ENCODE measurements at places on chromosomes 4 and X.

GRCh38 chr4:119053997-119054396, 81.6 kb upstream of the MYOZ2 start:
- H3K4me1 ChIP-seq, result no peaks in the 10 kb centered on the region
- no peak overlapping the region for H3K4me3 ChIP-seq
- H3K27ac ChIP-seq, result no peak overlapping the region
- H3K36me3 ChIP-seq, result no peaks in the 10 kb centered on the region
- DNase-seq, result no peak

GRCh38 chr4:90190525-90190924, 63.3 kb downstream of the CCSER1 start:
- no peaks in the 10 kb centered on the region for H3K27me3 ChIP-seq
- no peak for DNase-seq
- H3K36me3 ChIP-seq, result no peaks in the 10 kb centered on the region

DNA sequence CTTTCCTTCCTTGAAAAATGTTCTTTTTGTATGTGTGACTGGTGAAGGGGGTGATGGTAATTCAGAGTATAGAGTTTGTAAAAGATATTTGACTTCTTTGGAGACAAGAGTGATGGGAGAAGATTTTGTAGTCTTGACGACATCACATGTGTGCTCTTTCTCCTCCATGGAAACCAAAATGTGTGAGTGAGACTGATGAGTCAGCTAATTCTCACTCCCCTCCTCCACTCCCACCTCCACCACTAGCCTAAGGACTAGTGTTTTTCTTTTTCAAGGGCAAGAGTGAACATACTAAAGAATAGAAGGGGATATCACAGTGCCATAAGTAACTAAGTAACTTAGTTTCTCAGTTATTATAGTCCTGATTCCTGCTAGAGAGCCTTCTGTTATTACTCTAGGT, 14.0 kb upstream of the DGKK start:
- H3K27me3 ChIP-seq, result no peaks in the 10 kb centered on the region
- no peaks in the 10 kb centered on the region for H3K4me1 ChIP-seq
- H3K4me3 ChIP-seq, result no peak overlapping the region

- no peak overlapping the region for H3K4me3 ChIP-seq
- H3K27ac ChIP-seq, result no peak overlapping the region
- H3K36me3 ChIP-seq, result no peaks in the 10 kb centered on the region
- no peak for DNase-seq
- H3K27me3 ChIP-seq, result no peaks in the 10 kb centered on the region
These were observed 205.5 kb downstream of the MID1 start for GRCh38 chrX:10414862-10415261.

DNA sequence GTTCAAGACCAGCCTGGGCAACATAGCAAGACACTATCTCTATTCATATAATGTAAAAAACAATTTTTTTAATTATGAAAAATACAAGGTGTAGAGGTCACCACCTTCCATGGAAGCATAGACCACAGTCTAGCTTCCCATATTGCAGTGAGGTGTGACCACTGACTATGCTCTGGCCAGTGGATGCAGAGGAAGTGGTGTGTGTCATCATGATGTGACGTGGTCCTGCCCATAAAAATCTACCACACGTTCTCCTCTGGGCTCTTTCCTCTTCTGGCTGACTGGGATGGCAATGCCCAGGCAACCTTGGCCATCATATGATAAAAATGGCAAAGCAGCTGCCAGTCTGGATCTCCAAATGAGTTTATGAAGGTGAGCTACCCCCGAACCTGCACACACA, 65.7 kb downstream of the RBM47 start:
- no peaks in the 10 kb centered on the region for H3K4me1 ChIP-seq
- no peak for DNase-seq
- no peaks in the 10 kb centered on the region for H3K27me3 ChIP-seq
- H3K4me3 ChIP-seq, result no peak overlapping the region
- no peaks in the 10 kb centered on the region for H3K36me3 ChIP-seq
